ENCODE measurements at places on chromosomes 3 and 15.

- no peak for DNase-seq
These were observed 210.1 kb downstream of the CHST2 start for GRCh38 chr3:143329567-143330211.

GRCh38 chr3:156674911-156675829 is 780 bp downstream of the TIPARP start:
- peak; percentile 34 for DNase-seq

DNA sequence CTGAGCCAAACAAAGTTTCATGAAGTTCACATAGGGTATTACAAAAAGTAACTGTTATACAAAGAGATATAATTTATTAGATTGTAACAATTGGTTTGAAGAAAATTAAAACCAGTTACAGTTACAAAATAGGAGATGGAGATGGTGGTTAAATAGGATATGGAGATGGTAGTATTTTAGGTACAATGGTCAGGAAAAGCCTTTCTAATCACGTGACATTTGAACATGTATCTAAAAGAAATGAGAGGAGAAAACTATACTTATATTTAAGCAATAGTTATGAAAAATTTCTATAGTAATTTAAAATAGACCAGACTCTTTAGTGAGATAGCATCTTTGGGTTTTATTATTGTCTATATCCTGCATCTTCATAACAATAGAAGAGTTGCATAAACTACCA is 312.9 kb downstream of the RBMS3 start:
- no peak for DNase-seq

- no peak for DNase-seq
These were observed 693 bp upstream of the STAB1 start for GRCh38 chr3:52494445-52494844.

DNA sequence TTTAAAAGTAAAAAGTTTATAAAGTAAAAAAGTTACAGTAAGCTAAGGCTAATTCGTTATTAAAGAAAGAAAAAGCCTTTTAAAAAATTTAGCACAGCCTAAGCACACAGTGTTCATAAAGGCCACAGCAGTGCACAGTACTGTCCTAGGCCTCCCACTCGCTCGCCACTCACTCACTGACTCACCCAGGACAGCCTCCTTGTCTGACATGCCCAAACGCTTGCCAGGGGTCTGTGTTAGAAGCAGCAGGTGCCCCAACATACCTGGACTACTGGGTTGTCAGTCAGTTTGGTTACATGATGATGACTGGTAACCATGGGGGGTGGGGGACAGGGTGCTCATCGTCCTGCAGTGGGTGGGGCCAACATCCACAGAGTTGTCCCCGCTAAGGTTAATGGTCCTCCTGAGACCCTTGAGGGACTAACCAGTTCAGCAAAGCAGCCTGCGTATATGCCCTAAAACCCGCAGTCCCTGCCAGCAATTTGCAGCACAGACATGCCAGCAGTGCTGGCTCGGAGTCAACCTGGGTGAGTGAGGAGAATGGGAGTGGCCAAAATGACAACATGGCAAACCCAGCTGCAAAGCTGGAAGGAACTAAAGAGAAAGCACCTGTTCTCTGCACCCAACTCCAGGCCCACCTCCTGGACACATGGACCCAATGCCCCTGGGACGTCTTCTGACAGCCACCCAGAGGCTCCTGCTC is 49.2 kb downstream of the CYFIP1 start:
- DNase-seq: no peak

DNA sequence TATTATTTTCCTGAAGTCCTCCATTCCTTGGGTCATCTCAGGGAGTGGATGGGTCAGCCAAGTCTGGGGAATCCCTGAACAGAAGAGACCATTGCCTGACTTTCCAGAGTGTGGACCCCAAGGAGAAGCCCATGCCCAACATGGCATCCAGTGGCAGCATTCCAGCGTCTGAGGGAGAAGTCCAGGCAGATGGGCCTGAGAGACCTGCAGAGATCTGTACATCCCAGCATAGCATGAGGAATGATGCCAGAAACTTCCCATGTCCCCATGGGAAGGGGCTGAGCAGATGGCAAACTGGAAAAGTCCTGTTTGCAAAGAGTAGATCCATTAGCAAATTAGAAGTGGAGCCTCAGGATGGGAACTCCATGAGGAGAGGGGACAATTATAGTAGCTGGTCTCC is 17.6 kb upstream of the COLQ start:
- no peak for DNase-seq

GRCh38 chr15:90885432-90886290 is 1.4 kb downstream of the FES start:
- DNase-seq: peak; percentile 39

GRCh38 chr3:20846066-20846465 is 660.1 kb upstream of the SGO1 start:
- peak; percentile 6 for DNase-seq

GRCh38 chr15:57495554-57496165 is 96.0 kb upstream of the MYZAP start:
- DNase-seq: no peak

GRCh38 chr3:127043041-127043641 is 60.2 kb downstream of the PLXNA1 start:
- no peak for DNase-seq

GRCh38 chr15:44381236-44381635 is 46.2 kb upstream of the CTDSPL2 start:
- DNase-seq: no peak

DNA sequence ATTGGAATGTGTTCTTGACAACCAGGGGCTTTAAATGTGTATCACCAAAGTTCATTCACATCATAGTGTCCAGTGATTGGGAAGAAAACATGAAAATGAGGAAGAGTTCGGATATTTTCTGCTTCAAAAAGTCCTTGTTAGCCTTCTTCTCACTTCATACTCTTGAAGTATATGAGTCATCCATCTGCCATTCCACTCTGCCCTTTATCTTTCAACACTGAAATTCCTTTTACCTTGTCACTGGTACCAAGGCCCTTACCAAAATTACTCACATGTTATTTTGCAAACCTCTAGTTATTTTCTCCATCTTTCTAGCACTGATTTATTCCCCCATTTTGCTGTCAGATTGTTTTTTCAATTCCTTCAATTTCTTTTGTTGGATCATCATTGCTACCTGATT is 32.5 kb downstream of the OR5H15 start:
- no peak for DNase-seq

DNA sequence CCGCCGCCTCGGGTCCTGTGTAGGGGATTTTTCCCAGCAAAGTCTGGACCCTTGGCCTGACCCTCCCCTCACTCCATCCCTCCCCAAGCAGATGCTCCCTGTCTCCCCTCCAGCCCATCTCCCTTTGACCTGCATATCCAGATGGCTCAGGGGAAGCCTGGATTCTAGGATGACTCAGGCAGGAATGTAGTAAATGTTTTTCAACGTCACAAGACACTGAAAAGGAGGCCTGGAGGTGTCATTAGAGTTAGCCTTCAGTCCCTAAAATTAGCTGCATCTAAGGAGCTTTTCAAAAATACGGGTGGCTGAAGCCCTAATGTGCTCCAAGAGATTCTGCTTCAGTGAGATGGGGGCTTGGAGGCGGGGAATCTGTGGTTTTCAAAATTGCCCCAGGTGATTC is 7.2 kb downstream of the ACAN start:
- DNase-seq: no peak

DNA sequence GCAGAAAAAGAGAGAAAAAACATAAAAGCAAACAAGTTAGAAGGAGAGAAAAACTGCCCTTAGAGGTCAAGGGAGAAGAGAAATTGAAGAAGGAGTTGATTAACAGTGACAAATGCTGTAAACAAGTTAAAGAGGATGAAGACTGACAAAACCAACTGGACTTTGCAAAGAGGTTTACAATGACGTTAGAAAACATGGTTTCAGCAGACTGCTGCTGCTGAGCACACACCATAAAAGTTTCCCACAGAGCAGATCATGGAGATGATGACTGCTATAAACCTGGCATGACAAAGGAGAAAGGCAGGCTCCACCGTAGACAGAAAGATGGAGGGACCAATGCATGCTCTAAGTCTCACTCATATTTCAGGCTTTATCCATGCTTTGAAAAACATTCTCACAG is 78.7 kb downstream of the POLQ start:
- DNase-seq: no peak

- no peak for DNase-seq
These were observed 10.9 kb upstream of the TMEM158 start for GRCh38 chr3:45236964-45237363.

- DNase-seq: no peak
These were observed 21.0 kb downstream of the CRABP1 start for GRCh38 chr15:78360958-78361718.
